ENCODE measurements at places on chromosomes 3 and 15. TPM values are rescaled to one million over a fixed set of nuclear protein-coding genes. Genes with fewer than 3 reads are reported as not detected.

- peak overlapping the region; percentile 98 for H3K27ac ChIP-seq
- H3K27me3 ChIP-seq: no peaks in the 10 kb centered on the region
- peaks cover 8% of the 10 kb centered on the region for H3K36me3 ChIP-seq
These were observed 1.3 kb downstream of the TLE3 start for GRCh38 chr15:70096215-70097062.

DNA sequence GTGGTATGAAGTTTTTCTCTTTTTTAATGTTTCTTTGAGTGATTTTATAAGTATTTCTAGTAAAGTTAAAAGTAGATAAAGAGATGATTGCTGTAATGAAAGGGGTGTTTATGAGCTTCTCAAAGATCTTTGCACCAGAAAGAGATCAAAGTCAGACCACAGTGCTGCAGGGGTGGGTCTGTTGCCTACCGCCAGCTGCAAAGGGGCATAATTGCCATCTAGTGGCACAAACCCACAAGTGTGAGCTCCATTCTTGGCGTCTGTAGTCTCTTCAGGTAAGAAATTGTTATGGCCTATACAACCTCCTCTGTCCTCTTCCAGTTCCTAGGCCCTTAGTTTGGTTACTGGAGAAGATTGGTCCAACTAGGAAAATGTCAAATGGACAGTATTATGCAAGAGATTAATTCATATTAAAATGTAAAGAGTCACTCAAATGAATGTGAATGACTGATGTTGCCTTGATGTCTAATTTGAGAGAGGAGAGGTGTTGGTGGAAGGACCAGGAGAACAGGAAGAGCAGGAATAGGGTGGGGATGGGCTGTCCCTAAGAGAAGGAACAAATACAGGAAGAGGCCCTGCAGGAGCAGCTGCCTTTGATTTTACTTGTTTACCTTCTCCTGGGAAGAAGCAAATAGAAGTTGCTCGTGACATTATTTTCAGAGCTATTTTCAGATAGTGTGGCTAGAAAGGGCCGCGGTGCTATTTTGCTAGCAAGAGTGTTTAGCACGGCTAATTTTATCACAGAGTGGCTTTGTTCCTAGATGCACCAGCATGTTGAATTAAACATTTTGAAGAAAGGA, 53.0 kb upstream of the GSK3B start:
- H3K4me1 ChIP-seq: peaks cover 6% of the 10 kb centered on the region
- peak overlapping the region; percentile 42 for H3K27ac ChIP-seq
- no peak overlapping the region for H3K4me3 ChIP-seq

Gene GNAT1
- total RNA-seq: not detected

Gene KCNH8
- 0.41 TPM for total RNA-seq

Gene MUC4
- total RNA-seq: 1.1 TPM

DNA sequence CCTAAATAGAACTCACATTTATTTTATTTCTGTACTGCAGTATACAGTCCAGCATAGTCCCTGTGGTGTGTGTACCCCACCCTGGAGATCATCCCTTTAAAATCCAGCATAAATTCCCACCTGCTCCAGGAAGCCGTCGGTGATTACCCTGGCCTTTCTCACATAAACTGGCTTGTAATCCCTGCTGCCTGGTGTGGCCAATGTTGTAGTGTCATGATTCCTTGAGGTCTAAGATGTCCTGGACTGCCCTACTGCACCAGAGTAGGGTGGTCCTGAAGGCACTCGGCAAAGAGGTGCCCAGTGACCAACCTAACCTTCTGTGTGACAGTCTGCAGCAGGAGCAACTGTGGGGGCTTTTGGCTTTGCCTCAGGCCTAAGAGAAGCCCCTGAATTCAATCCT, 58.9 kb downstream of the ITGA11 start:
- no peak overlapping the region for H3K4me3 ChIP-seq
- no peaks in the 10 kb centered on the region for H3K27me3 ChIP-seq
- no peak overlapping the region for H3K27ac ChIP-seq
- H3K4me1 ChIP-seq: no peaks in the 10 kb centered on the region
- H3K36me3 ChIP-seq: no peaks in the 10 kb centered on the region

Gene SST
- not detected for total RNA-seq

Gene TRIM59
- total RNA-seq: 4.5 TPM

DNA sequence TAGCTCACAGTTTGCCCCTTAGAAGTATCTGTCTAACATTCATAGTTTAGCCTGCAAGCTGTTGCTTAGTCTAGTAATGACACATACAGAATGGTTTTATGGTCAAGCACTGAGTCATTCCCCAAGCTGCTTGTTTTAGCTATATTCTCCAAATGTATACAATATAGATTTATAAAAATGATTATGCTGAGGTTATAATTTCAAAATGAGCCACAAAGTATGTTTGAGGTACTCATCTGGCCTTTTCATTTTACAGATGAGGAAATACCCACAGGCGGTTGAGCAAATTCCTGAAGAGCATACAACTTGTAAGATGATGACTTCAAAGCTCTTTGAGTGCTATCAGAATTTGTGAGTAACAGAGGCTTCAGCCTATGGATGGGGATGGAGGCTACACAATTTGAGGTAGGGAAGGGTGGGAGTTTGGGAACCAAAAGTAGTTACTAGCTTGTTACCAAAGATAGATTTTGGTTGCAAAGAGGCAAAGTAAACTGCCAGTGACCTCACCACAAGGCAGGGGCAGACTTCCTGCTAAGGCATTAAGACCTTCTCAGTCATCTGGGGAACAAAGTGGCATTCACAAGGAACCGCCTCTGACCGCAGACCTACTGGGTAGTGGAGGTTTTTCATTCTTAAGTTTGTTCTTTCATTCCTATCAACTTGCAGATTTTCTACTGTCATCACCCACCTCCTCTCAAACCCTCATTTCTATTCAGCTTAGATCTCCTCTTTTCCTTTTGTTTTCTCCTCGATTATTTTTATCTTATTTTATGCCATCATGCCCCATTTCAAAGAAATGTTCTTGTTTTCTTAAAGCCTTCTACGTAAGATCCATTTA, 257.2 kb upstream of the NECTIN3 start:
- H3K36me3 ChIP-seq: no peaks in the 10 kb centered on the region
- no peak overlapping the region for H3K27ac ChIP-seq
- no peaks in the 10 kb centered on the region for H3K4me1 ChIP-seq
- DNase-seq: no peak

- H3K4me3 ChIP-seq: no peak overlapping the region
- no peaks in the 10 kb centered on the region for H3K4me1 ChIP-seq
- no peaks in the 10 kb centered on the region for H3K27me3 ChIP-seq
- DNase-seq: no peak
These were observed 25.6 kb downstream of the CPOX start for GRCh38 chr3:98567666-98568270.

DNA sequence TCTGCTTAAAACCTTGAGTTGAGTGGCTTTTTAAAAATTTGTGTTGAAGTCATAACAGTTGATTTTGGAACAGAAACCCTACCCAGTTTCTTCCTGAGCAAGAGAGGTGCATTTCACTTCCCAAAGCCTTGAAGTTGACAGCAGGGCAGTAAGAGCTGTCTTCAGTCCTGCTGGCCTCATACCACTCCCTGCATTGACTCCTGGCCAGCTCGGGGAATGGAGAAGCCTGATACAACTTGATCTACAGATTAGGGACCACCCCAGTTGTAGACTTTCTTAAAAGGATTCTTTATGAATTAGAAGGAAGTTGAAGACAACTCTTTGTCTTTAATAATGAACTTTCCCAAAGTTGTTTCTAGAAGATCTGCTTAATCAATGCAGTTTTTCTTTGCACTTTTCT, 90.6 kb upstream of the FLNB start:
- no peaks in the 10 kb centered on the region for H3K27me3 ChIP-seq
- DNase-seq: no peak
- H3K4me3 ChIP-seq: no peak overlapping the region

Gene SKOR1
- 0.52 TPM for total RNA-seq

Gene C3orf85
- not detected for total RNA-seq

DNA sequence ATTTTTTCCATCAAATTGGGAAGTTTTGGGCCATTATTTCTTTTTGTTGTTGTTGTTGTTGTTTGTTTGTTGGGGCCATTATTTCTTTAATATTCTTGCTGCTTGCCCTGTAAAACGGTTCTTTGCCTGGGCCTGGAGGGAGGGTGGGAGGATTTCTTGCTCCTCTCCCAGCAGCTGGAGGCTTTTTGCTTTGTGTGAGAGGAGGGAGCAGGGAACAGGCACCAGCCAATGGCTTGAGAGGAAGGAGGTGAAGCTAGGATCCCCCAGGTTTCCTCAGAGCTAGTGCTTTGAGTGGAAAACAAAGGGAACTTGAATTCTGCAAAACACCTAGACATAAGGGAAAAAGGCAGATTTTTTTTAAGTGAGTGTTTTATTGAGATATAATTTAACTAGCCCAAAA, 61.2 kb upstream of the DNAJC19 start:
- no peak overlapping the region for H3K27ac ChIP-seq
- no peak overlapping the region for H3K4me3 ChIP-seq
- no peak for DNase-seq
- H3K4me1 ChIP-seq: no peaks in the 10 kb centered on the region
- H3K27me3 ChIP-seq: no peaks in the 10 kb centered on the region

GRCh38 chr3:50294089-50294488, 1.9 kb upstream of the IFRD2 start:
- H3K4me3 ChIP-seq: no peak overlapping the region
- no peak for DNase-seq
- H3K27me3 ChIP-seq: no peaks in the 10 kb centered on the region
- H3K36me3 ChIP-seq: peaks cover 13% of the 10 kb centered on the region
- peaks cover 25% of the 10 kb centered on the region for H3K4me1 ChIP-seq

Gene RBP2
- 2.1 TPM for total RNA-seq

- H3K4me3 ChIP-seq: no peak overlapping the region
- peak overlapping the region; percentile 27 for H3K27ac ChIP-seq
- DNase-seq: no peak
These were observed 148.1 kb downstream of the SNRK start for GRCh38 chr3:43434431-43434830.

Gene LRRC49
- 4.3 TPM for total RNA-seq

- H3K4me1 ChIP-seq: peaks cover 6% of the 10 kb centered on the region
- no peak overlapping the region for H3K27ac ChIP-seq
- H3K36me3 ChIP-seq: no peaks in the 10 kb centered on the region
- no peak overlapping the region for H3K4me3 ChIP-seq
- no peak for DNase-seq
- no peaks in the 10 kb centered on the region for H3K27me3 ChIP-seq
These were observed 51.7 kb downstream of the BOC start for GRCh38 chr3:113263020-113263419.

Gene LRRC28
- total RNA-seq: 20.3 TPM

DNA sequence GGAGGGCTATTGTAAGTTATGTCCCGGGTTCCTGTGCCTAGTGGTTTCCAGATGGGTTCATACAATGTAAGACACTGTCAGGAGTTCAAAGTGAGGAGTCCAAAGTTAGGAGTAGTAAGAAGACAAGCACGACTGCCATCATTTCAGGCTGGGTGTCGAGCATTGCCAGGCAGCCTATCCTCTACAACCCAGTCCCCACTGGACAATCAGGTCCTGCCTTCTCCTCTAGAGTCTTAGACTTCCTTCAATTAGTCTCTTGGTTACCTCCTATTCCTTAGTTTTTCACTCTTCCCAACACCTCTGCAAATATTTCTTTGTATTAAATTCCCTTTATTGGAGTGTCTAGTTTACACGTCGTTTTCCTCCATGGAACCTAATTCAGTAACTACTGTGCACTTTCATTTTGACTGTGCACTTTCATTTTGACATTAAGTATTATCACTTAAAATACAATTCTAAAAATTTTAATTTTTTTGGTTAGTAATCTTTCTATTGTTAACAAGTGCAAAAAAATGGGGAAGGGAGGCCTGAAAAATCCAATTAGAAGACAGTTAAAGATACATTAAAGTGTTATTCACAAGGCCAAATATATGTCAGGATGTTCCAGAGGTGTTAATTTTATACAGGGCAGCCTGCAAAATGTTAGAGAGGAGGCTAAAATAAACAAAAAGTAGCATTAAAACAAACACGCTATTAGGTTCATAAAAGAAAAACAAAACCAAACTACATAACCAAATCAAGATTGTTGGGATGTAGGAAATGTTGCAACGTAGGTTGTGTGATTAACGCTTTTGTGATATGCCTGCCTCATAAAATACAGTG, 155.3 kb downstream of the TBL1XR1 start:
- H3K4me1 ChIP-seq: peaks cover 9% of the 10 kb centered on the region
- H3K36me3 ChIP-seq: peaks cover 49% of the 10 kb centered on the region
- no peak overlapping the region for H3K27ac ChIP-seq
- no peak for DNase-seq
- no peaks in the 10 kb centered on the region for H3K27me3 ChIP-seq
